ENCODE measurements at places on chromosomes 7 and 10.

- no peak for DNase-seq
Observed at GRCh38 chr7:135716677-135717238, 11.2 kb downstream of the SLC13A4 start.

- no peak for DNase-seq
Observed at GRCh38 chr7:81725812-81726127, 44.1 kb downstream of the HGF start.

- no peak for DNase-seq
Observed at GRCh38 chr7:77982926-77983550, 184.5 kb downstream of the PHTF2 start.

- DNase-seq = no peak
Observed at GRCh38 chr10:12704488-12704887, 297.0 kb downstream of the CCDC3 start.

DNA sequence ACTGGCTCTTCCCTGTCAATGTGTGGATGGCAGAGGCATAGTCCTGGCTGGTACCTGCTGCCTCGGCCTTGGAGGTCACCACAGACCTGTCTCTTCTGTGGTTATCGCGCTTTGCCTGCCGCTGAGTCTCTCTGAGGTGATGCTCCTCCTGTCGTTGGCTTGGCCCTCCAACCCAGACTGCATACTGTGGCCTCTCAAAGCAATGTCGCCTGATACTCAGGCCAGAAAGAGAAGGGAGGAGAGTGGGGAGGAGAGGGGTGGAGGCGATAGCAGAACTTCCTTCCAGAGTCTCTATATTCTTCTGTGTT is 133.2 kb upstream of the KCNMA1 start:
- no peak for DNase-seq

GRCh38 chr7:34869057-34869456 is 168.2 kb downstream of the DPY19L1 start:
- no peak for DNase-seq

DNA sequence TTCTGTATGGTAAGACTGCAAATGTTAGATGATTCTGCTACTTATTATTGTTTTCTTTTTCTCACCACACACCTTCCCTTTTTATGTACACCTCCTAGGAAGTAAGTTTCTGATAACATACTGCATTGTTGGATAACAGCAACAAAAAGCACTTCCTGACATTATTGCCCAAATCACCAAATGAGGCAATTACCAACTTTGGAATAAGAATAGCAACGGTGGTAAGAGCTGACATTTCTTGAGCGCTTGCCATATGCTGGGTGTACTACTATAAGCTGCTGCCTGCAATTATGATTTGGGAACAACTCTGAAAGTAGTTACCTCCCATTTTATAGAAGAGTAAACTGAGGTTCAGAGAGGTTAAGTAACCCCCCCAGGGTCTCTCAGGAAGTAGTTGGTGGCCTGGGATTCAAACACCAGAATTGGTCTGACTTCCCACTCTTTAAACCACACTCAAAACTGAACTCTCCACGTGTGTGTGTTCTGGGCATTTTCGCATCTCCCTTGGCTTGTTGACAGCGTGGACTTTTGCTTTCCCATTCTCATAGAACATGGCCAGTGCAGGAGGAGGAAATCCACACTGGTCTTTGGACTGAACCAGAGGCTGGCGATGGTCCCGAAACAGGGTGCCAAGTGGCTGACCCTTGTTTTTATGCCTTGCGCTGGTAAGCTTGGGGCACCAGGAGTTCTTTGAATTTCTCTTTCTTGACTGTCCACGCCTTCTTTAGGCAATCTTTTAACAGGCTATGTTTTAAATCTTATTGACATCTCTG is 71.4 kb downstream of the TCF7L2 start:
- DNase-seq = no peak

GRCh38 chr7:113784956-113785355 is 133.9 kb downstream of the PPP1R3A start:
- DNase-seq = no peak

All from cortex of kidney (tissue), 1 donor.